ENCODE measurements at places on chromosomes 4 and X.

DNA sequence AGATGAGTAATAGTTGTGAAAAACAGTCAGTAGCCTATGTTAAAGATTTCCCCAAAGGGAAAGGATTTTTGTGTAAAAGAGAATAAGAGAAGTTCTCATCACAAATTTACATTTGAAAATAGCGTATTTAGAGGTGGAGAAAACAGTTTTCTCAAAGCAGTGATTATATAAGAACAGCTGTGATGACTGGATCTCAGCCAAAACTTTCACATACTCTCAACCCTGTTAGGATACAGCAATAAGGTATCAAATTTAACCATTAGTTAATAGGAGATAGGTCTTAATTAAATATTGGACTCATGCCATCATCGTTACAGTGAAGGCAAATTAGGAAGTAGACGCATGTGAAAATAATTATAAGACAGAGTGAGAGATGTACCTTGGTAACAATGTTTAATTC is 622.7 kb downstream of the PCDH18 start:
- no peak for DNase-seq

GRCh38 chrX:150060406-150060805 is 122.1 kb upstream of the EOLA2 start:
- DNase-seq: no peak

GRCh38 chr4:24003926-24004325 is 114.1 kb upstream of the PPARGC1A start:
- DNase-seq: no peak

DNA sequence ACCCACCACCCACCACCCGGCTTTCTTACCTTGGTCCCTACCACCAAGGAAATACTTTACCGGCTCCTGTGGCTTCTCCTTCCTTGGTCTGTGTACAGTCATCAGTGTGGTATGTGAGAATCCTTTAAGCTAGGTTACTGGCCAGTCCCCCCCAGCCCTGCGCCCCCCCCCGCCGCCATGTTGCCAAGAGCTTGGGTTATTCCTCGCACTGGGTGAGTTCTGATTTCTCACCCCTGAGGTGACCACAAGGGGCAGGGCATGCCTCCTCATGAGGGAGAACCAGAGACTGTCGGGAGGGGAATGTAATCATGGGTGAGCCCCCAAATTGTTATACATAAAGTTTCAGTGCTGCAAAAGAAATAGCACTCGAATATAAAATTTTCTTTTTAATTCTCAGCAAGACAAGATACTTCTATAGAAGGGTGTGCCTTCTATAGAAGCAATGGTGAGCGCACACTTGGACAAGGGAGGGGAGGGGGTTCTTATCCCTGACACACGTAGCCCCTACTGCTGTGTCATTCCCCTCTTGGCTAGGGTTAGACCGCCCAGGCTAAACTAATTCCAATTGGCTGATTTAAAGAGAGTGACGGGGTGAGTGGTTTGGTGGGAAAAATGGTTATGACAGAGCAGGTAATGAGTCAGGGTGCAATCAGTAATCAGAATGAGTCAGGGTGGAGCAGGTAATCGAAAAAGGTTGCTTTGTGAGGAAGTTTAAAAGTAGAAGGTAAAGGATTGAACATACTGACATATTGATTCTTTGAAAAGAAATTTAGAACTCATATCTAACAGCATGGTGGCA is 133.2 kb downstream of the KDM6A start:
- DNase-seq: peak; percentile 8

DNA sequence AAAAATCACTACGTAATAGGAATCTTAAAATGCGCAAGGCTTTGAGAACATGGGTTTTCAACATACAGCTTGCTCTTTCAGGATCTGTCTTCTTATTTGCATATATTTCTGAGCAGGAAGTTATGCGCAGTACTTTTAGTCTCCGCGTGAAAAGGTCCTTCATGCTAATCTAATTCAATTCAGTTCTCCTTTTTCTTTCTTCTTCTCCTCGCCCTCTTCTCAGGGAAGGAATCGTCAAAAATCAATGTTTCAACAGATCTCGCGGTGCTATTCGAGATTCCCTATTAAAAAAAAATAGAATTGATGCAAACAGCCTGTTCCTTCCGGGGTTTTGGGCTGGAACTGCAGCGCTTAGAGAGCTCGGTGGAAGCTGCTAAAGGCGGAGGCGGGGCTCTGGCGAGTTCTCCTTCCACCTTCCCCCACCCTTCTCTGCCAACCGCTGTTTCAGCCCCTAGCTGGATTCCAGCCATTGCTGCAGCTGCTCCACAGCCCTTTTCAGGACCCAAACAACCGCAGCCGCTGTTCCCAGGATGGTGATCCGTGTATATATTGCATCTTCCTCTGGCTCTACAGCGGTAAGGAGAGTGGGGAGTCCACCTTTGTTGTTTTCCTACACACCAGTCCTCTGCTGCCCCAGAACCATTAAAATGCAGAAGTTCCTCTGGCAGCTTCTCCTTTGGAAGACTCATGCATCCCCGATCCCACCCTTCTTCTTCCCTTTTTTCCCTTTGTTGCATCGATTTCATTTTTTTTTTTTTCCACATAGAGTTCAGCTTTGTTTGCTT is at the start of the genes HMGN5 and SH3BGRL:
Gene HMGN5 (minus strand): TSS at position 243 of the 785 bp plus-strand sequence. CDS start 80,364 bp downstream, outside the sequence.
Gene SH3BGRL (plus strand): TSS at position 432 of the 785 bp plus-strand sequence. CDS start 99 bp downstream, at position 531.
- peak; percentile 81 for DNase-seq

DNA sequence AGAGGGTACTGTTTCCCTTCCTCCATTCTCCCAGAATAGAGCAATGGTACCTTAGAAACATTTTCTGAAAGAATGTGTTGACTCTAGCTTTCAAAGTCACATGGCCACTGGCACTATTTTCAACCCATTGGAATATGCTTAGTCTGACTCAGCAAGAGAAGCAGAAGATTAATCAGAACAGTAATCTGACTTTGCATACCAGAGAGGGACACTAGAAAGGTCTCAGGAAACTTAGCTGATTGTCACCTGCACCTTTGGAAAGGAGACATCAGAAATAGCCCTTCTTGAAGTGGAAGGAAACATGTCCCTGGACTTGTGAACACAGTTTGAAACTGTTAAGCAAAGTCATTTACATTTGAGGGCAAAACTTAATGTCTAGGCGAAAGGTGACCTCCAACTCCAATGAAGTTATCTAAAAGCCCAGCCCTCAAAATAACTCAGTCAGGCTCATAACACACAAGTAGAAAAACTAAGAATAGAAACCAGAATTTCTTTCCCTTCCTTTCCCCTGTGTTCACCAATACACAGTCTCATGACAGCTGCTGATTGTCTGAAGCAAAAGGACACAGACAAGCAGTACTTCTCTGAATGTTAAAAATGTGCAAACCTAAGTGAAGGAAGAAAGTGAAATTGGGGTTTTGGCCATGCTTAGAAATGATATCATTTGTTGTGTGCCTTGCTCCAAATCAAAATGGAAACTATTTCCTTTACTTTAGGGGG is 270.8 kb downstream of the GRIA3 start:
- no peak for DNase-seq

DNA sequence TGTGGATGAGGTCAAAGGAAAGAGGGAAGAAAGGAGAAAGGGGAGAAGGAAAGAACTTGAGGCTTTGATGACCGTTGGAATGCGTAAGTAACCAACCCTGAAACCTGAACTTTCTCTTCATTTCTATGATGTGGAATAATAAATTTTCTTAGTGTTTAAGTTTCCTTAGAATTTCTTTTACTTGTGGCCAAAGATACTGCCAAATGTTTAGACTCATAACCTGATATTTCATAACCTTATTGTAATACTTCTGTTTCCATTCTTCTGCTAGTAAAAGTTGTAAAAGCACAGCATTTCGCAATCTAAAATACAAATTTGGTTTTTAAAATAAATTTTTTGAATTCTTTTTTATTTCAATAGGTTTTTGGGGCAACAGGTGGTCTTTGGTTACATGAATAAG is 258.5 kb upstream of the GIMD1 start:
- DNase-seq: no peak

GRCh38 chr4:150033901-150034300 is 44.3 kb upstream of the DCLK2 start:
- no peak for DNase-seq

- no peak for DNase-seq
Measured at GRCh38 chr4:17580969-17581368, 4.0 kb downstream of the LAP3 start.

DNA sequence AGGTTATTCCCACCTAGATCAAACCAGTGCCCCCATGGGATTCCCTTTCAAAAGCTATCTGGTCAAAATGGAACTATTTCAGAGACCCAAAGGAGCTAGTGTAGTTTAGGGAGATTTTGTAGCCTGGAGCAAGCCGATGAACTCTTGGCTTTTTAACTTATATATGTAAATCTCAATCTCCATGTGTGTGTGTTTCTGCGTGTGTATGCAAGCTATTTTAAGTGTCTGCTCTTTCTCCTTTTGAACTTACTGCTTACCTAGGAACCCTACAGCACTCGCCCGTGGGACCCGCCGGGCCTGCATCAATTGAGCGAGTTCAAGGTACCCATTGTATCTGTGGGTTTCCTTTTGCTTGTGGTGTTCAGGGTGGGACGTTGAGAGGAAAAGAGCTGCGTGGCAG is 10.4 kb downstream of the CSTF2 start:
- no peak for DNase-seq

DNA sequence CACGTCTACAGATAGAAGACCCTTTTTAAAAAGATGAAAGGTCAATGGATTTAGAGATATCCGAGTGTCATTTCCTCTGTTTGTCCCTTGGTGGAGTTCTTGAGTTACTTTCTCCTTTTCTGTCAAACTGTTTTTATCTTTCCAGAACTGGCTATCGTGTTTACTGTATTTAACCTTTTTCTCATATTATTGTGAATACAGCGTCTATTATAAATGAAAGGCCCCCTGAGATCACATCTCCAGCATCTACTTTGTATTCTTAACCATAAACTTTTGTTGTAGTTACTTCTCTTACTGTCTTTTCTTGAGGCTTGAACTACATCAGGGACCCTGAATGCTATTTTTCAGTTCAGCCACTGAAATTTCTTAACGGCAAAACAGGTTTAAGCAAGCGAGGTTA is 4.0 kb upstream of the PCDH7 start:
- no peak for DNase-seq

GRCh38 chr4:56410247-56411062 is 23.2 kb upstream of the AASDH start:
- DNase-seq: no peak
